Stimulated activated CD8-positive, alpha-beta memory T cell treated with anti-CD3 and anti-CD28 coated beads, Interleukin-4, amount 100 ng/mL, for 1 hour (primary cell): ENCODE measurements at places on chromosomes 2 and 18.

DNA sequence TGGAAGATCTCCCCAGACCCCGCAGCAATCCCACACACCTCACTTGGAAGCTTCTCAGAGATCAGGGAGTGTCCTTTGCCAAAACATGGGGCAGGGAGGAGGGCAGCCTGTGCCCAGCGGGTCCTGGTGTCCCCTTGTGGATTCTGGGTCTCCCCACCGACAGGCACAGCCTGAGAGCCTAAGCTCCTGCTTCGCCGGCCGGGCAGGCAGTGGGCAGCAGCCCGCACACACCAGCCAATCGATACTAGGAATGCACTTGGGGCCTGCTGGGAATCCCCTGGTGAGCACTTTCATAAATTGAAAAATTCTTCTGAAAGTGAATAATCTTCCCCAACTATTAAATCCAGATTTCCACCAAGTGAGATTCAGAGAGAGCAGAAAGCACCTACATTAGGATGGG is 246.0 kb downstream of the ATAD2B start:
- no peak for DNase-seq

GRCh38 chr18:22452226-22452668 is 34.5 kb upstream of the CTAGE1 start:
- no peak for DNase-seq

DNA sequence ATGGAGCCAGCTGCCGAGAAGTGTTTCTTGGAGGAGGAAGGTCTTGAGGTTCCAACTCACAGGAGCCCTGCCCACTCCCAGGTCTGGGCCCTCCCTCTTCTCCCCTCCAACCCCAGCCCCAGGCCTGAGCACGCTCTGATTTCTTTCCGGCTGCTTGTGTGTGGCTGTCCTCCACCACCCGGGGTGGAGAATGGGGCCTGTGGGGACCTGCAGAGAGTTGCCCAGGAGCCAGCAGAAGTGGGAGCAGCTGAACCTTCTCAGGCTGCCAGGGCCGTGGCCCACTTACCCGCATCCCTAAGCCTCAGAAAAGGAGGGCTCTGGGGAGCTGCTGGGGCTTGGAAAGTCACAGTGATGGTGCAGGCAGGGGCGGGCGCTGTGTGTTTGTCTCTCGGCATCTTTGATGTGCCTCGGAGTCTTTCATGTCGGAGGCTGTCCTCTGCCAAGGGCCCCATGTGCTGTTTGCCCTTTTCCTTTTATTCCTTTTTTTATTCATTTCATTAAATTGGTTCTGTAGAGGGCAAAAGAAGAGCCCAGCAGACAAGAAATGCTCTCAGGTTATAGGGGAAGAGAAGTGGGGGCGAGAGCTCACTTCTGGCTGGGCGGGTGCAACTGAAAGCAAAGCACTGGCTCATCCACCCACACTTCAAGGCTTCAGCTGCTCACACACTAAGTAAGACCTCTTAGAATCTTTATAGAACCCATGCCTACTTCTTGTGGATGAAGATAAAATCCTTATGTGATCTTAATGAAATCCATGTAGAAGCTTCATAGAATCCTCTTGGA is 52.5 kb downstream of the SDC1 start:
- DNase-seq: no peak

DNA sequence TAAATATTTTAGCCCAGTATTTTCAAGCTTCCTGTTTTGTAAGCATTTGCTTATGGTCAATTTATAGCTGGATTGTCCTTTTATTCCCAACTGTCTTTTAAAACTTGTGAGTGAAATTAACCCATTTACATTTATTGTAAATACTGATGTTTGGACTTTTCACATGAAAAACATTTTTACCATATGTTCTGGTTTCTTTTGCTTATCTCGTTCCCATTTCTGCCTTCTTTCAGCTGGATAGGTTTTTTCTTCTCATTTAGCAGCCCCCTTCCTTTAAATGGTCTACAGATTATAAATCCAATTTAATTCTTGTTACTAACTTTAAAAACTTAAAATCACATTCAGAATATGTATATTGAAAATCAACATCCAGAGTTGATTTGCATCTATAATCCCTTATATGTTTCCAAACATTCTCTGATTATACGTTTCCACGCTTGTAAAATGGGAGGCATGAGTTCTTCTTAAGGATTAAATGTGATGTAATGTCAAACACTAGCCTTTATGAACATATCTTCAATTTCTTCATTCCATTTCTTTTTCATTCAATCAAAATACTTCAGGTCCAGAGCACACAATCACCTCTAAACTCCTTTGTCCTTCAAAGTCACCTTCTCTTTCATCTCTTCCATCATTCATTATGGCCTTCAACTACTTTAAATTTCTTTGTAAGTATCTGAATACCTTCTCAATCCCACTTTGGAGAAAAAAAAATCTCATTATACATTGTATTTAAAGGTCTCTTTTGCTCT is 1.1 kb upstream of the KDM3A start:
- no peak for DNase-seq

GRCh38 chr2:174775571-174775980 is 11.3 kb upstream of the CHRNA1 start:
- no peak for DNase-seq

DNA sequence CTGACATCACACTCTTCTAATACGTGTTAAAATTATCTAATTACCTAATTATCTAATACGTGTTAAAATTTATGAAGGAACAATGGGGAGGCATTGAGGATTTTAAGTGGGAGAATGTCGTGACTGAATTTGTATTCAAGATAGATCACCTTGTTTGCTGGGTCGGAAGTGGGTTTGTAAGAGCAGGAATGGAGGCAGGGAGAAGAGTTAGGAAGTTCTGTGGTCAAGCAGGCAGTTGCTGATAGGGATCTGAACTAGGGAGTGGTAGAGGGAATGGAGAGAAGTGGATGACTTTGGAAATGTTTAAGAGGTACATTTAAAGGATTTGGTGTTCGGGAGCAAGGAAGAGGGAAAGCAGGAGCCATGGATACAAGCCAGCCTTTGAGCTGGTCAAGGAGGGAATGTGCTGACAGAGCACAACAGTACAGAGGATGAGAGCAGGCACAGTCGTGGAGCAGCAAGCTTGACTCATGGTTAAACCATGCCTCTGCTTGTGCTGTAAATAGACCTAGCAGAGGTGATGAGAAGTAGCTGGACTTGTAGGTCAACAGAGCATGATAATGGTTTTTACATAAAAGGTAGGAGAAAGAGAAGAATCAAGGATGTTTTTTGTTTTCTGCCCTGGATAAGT is 16.2 kb downstream of the IL18RAP start:
- no peak for DNase-seq

DNA sequence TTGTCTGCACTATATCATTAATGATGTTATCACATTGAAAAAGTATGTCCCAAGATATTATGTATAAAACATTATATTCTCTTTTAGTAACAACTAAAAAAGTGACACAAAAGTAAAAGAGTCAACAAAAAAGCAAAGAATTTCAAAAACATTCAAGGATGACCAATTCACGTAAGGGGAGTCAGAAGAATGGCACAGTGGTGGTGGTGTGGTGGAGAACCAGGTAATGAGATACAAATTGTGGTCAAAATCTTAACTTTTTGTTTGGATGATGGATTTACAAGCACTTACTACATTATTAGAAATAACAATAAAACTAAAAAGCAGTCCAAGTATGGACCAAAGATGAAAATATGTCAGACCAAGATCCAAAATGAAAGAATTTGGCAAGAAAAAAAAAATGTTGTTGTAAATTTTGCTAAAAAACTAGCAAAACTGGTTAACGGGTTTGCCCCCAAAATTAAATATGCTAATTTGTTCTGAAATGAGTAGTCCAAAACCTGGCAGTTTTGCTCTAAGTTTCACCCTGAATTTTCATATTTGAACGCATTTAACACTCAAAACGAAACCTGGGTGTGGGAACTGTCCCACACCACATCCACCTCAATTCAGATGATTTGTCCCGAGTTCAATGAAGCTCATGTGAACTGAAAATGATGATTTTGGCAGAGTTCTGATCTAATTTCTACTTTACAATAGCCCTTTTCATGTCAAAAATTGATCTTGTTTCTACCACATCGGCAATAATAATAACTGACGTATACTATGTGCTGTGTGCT is 135.8 kb downstream of the IKZF2 start:
- DNase-seq: no peak

DNA sequence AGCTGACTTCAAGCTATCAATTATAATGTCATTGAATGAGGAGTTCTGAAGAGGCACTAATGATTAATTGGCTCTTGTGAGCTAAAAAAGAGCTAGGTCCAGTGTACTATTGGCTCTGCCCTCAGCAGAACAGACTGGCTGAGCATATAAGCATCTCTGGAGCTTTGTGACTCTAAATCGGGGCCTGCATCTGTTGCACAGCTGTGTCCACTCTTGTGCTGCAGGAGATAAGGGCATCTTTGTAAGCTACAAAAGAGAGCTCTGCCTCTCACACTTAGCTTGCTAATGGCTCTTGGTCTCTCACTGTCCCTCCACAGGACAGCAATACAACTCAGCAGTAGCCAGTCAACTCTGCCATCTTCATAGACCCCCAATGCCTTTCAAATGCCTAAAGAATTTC is 61.5 kb upstream of the L3MBTL4 start:
- no peak for DNase-seq

GRCh38 chr2:214549946-214550345 is 139.1 kb downstream of the VWC2L start:
- DNase-seq: no peak

GRCh38 chr2:119873350-119874315 is 113.9 kb downstream of the PTPN4 start:
- DNase-seq: no peak

DNA sequence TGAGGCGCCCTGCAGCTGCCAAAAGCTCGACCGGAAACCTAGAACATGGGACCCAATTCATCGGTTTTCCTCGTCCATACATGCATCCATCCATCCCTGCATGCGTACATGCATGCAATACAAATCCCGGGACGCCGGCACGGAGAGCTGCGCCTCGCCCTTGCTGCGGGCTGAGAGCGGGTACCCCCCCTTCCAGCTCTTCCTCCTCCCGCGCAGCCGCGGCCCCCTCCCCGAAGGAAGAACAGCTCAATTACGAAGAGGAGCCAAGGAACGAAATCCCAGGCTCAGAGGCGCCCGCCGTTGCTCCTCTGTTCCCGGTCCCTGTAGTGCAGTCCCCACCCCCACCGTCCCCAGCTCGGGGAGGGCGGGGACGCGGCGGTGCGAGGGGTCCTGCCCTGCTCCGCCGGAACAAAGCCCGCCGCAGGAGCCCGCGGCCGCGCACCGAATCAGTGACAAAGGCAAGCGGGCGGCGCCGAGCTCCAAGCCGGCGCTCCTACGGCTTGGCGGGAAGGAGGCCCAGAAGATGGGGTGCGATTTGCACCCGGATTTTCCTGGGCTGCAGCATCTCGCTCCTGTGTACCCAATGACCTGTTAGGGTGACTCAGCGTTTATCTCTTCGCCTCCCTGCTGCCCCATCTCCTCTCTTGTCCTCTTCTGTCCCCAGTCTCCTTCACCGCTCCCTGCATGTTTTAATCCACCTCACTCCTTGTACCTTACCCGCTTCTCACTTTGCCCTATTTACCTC is 8.9 kb upstream of the POU3F3 start:
- no peak for DNase-seq

- DNase-seq: no peak
These were observed 5.5 kb downstream of the MSGN1 start for GRCh38 chr2:17821535-17822444.

DNA sequence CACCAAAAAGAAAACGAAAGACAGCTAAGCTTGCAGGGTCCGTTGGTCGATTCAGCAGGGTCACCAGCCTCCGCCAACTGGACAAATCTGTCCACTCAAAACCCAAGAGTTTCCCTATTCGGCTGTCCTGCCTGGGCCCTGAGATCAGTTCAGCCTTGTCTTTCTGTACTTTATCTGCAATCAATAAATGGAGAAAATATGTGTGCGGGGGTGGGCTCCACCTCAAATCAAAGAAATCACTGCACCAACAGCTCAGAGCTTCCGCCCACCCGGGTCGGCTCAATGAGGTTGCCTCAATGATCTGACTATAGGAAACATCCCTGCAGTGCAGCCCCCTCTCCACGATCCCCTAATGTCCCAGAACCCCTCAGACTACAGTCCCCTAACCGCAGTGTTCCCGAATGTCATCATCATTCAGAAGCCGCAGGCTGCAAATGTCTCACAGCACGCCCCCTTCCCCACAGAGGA is 447 bp downstream of the GGCX start:
- no peak for DNase-seq

GRCh38 chr2:230931556-230932231 is 6.7 kb upstream of the GPR55 start:
- DNase-seq: no peak

- no peak for DNase-seq
These were observed 10.9 kb upstream of the FHL2 start for GRCh38 chr2:105409717-105410116.

DNA sequence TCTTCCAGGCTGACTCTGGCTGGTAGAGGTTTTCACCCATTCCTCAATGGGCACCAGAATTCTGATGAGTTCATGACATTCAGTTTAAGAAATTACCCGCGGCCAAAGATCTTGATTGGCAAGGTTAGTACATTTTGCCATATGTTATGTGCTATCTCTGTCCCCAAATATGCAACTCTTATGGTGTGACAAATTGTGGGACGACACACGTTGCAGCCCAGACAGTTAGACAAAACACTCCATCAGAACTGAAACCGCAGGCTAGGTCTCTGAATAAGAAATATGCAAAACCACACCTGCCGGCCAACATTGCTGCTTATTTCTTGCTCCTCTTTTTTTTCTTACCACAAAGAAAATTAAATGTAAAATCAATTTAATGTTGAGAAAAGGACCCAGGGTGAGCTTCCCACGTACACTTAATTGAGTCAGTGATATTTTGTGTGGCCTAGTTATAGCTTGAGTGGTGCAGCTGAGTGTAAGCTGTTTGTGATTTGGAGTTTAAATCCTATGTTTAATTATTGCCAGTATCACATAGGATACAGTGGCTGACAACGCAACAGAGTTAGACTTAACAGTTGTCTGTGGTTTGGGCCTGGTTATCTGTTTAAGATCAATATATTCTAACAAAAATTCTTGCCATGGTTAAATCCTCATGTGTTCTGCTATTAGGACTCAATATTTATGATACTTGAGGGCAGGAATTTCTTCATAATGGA is 35.7 kb upstream of the LTBP1 start:
- no peak for DNase-seq

DNA sequence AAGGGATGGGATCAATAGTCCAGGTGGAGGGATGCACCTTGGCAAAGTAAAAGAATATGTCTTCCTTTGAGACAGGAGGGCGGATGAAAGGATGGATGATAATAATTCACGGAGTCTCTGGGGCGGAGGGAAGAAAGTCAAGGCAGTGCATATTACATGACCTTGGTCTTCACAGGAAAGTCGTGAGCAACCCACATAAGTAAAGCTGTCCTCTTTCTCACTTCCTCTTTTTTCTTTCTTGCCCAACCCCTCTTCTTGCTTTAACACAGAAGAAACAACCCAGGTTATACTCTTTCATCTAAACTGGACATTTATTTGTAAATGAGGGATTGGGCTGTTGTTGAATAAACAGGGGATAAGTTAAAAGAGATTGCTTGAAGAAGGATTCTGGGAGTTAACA is 168.7 kb upstream of the SKOR2 start:
- DNase-seq: no peak

GRCh38 chr2:193112986-193113385 is 918.3 kb upstream of the TMEFF2 start:
- no peak for DNase-seq

- no peak for DNase-seq
These were observed 18.0 kb upstream of the SAG start for GRCh38 chr2:233289648-233290047.
